ENCODE measurements at places on chromosomes 7 and 10.

DNA sequence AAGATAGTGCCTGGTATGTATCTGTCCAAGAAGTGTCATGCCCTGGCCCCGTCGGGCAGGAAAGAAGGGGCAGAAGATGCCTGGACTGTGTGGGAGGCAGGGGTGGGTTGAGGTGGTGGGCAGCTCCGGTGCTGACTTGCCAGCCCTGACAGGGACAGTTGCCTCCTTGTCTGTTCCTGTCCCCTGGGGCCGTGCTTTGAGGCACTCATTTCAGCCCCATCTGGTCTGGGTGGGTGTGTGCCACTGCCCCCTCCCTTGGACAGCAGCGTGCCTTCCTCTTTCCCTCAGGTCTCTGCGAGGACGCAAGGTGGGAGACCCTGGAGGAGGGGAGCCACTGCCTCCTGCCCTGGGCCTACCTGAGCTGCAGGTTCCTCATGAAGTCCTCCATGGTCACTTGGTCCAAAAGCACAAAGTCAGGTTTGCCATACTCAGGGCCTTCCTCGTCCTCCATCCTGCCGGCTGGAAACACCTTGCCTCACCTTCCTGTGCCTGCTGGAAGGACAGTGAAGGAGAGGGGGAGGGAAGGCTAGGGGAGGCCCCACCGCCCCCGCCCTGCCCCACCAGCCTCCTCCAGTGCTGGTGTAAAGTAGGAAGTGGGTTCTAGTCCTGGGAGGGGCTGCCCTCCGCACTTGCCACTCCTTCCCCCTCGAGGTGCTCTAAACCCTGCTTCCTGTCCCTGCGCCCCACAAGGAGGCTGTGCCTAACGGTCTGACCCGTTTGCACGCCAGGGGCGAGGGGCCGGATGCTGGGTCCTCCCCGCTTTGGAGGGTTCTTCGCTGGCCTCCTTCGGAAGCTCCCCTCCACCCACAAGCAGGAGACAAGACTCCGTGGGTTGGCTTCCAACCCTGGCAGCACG lies at the start of gene MYO1G:
MYO1G (minus strand) TSS at position 505 of the 856 bp plus-strand sequence; CDS start at position 451, 54 bp downstream.
- peak; percentile 91 for DNase-seq

GRCh38 chr10:78473006-78473405 lies 439.3 kb downstream of the RPS24 start:
- DNase-seq = no peak

- no peak for DNase-seq
Observed at GRCh38 chr7:137715533-137715932, 131.2 kb downstream of the DGKI start.

DNA sequence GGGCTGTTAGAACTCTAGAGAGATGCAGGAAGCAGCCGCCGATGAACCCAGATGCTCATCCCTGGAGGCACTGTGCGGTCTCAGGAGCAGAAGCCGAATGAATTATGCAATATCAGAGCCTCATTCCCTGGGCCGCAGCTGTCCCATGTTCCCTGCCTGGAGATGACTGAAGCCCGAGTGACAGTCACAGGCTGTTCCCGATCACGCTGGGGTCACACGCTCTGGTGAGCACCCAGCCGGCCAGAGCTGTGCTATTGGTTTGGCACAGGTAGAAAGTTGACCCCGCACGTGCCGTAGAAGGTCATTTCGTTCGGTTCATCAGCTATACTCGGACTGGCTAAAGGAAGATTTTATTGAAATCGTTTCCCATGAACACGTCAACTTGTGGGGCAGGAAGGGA lies 140.5 kb upstream of the SH2B2 start:
- DNase-seq = no peak

- DNase-seq = no peak
Observed at GRCh38 chr10:96138102-96138501, 8.0 kb downstream of the ZNF518A start.

DNA sequence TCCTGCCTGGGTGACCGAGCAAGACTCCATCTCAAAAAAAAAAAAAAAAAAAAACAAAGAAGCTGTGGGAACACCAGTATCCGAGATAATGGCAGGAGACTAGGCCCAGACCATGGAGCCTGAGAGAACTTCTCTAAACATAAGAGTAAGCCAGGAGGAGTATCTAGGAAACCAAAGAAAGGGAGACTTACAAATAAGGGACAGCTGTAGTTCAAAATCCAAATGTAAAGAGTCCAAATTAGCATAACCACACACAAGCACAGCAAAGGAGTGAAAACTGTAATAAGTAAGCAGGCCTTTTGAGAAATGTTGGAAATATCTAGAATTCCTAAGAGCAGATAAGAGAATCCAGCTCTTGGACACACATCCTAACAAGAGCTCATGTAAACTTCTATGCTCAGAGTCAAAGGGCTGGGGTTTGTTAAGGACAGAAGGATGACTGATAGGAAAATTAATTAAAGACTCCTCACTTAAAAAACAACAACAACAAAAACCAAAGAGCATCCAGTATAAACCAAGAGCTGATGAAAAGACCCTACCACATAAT lies 15.8 kb downstream of the ZNF25 start:
- no peak for DNase-seq

DNA sequence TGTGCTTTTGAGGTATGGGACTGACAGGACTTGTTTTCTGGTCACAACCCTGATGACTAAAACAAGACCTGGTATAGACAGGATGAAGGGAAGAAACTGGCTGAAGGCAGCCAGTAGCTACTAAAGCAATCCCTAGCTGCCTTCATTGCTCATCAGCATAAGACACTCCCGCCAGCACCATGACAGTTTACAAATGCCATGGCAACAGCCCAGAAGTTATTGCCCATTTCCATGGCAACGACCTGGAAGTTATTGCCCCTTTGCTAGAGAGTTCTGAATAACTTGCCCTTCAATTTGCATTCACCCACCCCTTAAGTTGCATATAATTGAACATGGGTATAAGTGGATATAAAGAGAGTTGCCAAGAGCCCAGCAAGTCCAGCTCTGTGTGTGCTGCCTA lies 169.6 kb upstream of the FAM171A1 start:
- no peak for DNase-seq

DNA sequence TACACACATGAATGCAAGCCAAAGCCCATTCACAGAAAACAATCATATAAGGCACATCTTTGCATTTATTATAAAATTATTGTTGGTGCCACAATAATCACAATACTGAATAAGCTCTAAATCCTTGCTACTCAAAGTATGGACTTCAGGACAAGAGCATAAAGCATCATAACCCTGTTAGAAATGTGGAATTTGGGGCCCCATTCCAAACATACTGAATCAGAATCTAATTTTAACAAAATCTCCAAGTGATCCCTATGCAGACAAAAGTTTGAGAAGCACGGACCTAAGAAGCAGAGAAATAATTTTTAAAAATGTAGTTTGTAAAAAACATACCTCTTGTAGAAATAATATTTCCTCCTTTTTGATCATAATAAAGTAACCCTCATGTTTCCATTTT lies 199.2 kb downstream of the IMMP2L start:
- DNase-seq = no peak
